Stimulated activated CD8-positive, alpha-beta memory T cell treated with anti-CD3 and anti-CD28 coated beads, Interleukin-4, amount 100 ng/mL, for 24 hours (primary cell): ENCODE measurements at places on chromosomes 16 and 17.
A peak's percentile ranks its signal among the peaks of the same experiment; 100 is the strongest.

- DNase-seq, result no peak
Measured at GRCh38 chr17:73991260-73991659, 212.2 kb upstream of the RPL38 start.

DNA sequence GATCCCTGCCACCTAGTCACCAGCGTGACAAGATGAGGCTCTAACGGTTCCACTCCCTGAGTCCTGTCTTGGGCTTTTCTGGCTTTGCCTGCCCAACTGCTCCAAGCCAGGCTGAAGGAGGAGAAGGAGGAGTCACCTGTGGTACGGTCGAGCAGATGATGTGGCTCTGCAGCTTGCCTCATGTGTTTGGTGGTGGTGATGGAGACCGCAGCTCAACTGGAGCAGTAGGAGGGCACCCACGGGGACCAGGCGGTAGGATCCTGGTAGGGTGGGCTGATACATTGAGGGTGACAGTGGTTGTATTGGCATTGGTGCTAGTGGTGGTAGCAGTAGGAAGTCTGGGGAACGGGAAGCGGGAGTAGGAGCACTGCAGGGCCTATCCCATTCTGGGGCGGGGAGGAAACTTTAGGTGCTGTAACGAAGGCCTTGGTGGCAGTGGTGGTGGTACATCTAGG is 202.8 kb upstream of the WSB1 start:
- no peak for DNase-seq

DNA sequence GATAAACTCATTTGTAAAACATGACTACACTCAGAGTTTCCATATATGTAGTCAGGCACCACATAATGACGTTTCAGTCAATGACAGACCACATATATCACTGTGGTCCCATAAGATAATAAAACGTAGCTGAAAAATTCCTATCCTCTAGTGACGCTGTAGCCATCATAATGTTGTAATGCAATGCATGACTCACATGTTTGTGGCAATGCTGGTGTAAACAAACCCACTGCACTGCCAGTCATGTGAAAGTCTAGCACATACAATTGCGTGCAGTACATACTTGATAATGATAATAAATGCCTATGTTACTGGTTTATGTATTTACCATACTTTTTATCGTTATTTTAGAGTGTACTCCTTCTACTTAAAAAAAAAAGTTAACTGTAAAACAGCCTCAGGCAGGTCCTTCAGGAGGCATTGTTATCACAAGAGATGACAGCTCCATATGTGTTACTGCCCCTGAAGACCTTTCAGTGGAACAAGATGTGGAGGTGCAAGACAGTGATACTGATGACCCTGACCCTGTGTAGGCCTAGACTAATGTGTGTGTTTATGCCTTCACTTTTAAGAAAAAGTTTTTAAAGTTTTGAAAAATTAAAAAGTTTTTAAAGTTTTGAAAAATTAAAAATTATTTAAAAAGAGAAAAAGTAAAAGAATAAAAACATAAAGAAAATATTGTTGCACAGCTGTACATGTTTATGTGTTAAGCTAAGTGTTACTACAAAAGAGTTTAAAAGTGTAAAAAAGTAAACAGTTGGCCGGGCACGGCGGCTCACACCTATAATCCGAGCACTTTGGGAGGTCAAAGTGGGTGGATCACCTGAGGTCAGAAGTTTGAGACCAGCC is 9.0 kb downstream of the STAT5B start:
- DNase-seq, result no peak

- peak; percentile 49 for DNase-seq
Measured at GRCh38 chr17:40443196-40443987, at the start of gene IGFBP4. Gene IGFBP4, plus strand, starts transcription at chr17:40443450. Its CDS starts 286 bp downstream, at chr17:40443736.

- DNase-seq, result no peak
Measured at GRCh38 chr16:11561454-11561805, 25.3 kb downstream of the LITAF start.

GRCh38 chr16:4046221-4046620 is 70.0 kb downstream of the ADCY9 start:
- DNase-seq, result no peak

GRCh38 chr17:27670791-27671590 is 40.0 kb downstream of the LGALS9 start:
- no peak for DNase-seq
